Astrocyte of the spinal cord (primary cell): ENCODE measurements at places on chromosomes 2 and 18.
A peak's percentile ranks its signal among the peaks of the same experiment; 100 is the strongest.

DNA sequence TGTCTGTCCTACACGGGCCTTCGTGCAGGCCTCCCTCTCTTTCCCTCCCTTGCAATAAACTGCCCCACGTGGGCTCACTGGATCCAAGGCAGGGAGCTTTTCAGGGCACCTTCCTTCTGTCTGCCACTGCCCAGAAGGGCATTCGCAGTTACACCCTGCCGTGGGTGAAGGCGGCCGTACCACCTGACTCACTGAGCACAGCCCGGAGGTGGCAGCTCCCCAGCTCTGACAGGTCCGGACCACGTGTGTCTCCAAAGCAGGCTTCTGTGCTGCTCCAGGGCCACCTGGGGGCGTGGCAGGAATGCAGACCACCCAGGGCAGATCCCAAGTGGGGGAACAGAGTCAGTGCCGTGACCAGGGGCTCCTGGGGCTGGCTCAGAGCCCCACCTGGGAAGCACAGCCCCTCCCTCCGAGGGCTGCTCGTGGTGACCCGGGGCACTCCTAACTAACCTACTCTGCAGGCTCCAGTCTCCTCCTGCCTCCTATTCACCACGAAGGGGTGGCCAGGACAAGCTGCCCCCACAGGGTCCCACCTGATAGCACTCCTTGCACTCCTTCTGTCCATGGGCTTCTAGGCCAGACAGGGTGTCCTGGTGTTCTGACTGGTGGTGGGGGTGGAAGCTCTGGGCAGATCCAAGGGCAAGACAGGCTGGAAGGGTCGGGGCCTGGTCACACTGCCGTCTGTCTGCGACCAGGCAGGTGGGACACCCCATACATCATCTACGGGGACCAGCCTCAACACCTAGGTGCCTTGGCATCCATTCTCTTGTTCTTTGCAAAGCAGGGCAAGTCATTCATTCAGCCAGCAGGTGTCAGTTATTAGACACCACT is 9.7 kb downstream of the SNED1 start:
- no peak for DNase-seq

GRCh38 chr2:111196435-111196834 is 75.7 kb downstream of the BCL2L11 start:
- DNase-seq = no peak

- no peak for DNase-seq
Observed at GRCh38 chr2:129775952-129776653, 203.4 kb upstream of the RAB6C start.

GRCh38 chr18:58682429-58683069 is 11.3 kb downstream of the MALT1 start:
- peak; percentile 90 for DNase-seq

DNA sequence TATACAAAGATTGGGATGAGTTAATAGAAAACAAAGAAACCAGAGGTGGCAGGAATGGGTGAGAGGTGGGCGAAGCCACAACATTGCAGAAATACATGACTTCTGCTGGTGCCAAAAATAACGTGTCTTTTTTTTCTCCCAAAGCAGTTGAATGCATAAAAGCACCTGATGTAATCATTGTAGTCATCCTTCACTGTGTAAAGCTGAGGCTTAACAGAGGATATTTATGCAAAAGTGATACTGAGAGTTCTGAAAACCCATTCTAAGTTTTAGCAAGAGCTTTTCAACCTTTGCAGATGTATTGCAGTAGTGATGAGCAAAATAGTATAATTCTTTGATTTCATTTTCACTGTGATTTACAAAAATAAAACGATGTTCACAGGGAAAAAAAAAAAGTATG is 173.0 kb downstream of the PTGR3 start:
- no peak for DNase-seq

GRCh38 chr2:128584296-128584890 is 265.7 kb upstream of the HS6ST1 start:
- peak; percentile 76 for DNase-seq

DNA sequence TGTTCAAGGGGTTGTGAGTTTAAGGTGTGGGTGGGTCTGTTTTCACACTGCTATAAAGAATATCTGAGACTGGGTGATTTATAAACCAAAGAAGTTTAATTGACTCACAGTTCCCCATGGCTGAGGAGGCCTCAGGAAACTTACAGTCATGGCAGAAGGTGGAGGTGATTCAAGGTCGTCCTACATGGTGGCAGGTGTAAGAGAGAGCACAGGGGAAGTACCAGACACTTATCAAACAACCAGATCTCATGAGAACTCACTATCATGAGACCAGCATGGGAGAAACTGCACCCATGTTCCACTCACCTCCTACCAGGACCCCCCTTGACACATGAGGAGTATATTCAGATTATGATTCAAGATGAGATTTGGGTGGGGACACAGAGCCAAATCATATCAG is 38.0 kb downstream of the RHBDD1 start:
- DNase-seq = no peak

DNA sequence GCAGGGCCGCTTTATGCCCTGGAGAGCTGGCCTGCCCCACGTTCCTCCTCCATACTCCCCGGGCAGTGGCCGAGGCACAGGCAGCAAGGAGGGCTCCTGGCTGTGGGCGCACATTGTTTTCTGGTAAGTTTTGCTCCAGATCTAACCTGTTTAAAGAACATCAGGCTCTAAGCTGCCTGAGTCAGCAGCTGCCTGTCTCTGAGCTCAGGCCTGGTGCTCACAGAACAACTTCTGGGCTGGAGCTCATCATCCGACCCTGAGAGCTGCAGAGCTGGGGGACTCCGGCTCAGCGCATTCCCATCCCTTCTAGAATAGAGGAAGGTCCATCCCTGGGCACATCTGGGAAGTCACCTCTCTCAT is 54.5 kb upstream of the PXDN start:
- no peak for DNase-seq

DNA sequence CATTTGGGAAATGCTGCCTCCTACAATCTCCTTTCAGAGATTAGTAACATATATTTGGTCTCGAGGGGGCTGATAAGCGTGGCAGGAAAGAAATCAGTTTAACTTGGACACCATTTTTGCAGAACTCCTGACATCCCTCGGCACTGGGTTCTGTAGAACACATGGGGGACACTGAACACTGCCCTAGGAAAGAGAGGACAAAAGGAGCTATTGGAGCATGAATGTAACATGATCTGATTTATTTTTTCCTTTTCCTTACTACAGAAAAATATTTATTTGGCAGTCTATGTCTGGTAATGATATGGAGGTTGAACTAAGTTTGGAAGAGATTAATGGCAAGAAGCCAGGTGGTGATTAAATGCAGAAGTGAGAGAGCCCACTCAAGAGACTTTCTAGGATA is 153.8 kb downstream of the AFF3 start:
- no peak for DNase-seq

DNA sequence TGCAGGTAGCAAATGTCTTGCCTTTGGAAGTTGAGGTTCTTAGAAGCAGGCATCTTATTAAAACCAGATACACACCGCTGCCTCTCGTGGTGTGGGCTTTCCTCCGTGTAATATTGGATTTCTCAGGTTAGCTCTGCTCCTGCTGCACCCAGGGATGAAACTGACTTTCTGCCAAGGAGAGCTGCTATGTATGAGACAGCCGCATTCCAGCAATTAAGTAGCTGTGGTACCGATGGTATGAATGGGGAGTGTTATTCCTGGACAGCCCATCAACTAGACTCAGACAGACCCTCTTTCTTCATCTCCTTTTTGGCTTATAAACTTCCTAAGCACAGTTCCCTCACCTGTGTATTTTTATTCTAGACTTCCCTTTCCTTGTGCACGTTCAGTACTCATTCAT is 6.8 kb upstream of the EHD3 start:
- no peak for DNase-seq

DNA sequence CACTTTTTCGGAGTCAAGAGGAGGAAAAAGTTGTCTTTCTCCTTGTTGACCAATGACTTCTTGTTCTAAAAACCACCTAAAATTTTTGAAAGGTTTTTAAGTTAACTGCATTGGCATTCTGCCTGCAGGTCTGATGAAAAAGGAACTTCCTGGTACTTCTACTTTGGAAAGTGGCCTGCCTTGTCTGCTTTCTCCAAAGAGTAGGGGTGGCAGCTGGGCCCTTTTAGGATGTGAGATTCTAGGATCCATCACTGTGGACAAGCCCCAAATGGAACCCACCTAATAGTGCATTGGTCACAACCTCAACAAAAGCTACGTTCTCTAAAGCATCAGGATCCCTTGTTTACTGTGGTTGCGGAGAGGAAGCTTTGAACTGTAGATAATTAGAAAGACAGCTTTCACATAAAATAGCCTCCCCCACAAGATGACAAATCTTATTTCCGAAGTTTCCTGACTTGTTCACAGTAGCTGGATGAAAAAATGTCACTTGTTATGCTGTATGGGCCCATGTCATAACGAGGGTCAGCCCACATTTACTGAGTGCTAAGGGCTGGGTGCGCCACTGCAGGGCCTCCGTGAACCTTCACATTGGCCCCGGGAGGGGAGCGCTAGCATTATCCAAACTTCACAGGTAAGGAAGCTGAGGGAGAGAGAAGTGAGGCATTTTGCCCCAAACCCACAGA is 17.4 kb downstream of the ASPRV1 start:
- no peak for DNase-seq

GRCh38 chr2:74777161-74777900 is 56.6 kb upstream of the HK2 start:
- no peak for DNase-seq

GRCh38 chr18:9182852-9183399 is 46.3 kb downstream of the ANKRD12 start:
- DNase-seq = no peak

DNA sequence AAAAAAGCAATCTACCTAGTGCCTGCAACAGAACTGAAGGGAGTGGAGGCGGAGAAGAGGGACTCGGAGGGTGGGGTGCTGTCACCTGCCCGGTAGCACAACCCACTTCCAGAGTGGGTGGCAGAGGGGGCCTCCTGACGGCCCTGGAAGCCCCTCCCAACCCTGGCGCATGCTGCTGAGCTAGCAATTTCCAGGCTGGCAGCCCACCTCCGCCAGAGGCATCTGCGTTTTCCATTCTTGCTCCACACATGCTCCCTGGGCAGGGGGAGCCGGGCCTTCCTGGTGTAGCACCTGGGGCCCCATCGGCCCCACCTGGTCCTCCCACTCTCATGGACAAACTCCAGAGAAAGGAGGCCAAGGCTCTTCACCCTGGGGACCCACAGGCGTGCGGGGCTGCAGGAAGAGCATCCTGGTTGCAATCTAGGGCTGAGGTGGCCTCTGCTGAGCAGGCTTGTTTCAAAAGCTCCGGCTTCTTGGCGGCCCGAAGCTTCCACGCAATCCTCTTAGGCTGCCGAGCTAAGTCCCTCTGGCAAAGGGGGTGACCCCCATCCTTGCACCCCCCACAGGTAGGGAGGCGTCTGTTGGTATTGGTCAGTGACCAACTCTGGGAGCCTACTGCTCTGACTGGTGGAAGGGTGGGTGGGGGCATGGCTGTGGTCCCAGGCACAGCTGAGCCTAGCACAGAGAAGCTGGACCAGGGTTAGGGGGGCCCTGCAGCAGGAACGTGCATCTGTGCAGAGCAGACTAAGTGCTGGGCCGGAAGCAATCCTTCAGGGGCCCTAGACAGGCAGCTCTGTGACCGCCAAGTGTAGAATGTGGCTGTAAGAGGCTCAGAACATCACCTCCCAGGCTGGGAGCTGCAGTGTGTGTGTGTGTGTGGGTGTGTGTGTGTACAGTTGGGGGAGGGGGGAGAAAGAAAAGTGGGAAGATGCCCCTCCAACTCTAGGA is 2.6 kb downstream of the HS6ST1 start:
- DNase-seq = no peak
